ENCODE measurements at places on chromosomes 4 and X.
A peak's percentile ranks its signal among the peaks of the same experiment; 100 is the strongest.

DNA sequence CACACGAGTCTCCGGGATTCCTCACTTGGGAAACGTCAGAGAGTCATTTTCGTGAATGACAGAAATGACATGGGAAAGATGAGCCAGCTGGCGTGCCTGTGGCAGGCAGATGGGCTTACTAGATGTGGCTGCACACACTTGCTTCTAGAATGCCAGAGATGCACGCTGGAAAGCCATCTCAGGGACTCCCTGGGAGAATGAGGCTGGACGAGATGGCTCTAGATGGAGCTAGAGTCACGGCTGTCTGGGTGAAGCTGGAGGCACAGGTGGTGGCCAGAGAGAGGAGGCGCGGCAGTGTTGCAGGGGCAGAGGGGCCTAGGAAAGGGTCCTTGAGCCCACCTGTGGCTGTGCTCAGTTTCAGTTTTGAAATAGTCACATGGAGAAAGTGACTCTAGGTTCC lies 26.0 kb downstream of the TKTL1 start:
- DNase-seq, result no peak

GRCh38 chrX:13418126-13419097 lies 98.6 kb upstream of the ATXN3L start:
- DNase-seq, result peak; percentile 68

DNA sequence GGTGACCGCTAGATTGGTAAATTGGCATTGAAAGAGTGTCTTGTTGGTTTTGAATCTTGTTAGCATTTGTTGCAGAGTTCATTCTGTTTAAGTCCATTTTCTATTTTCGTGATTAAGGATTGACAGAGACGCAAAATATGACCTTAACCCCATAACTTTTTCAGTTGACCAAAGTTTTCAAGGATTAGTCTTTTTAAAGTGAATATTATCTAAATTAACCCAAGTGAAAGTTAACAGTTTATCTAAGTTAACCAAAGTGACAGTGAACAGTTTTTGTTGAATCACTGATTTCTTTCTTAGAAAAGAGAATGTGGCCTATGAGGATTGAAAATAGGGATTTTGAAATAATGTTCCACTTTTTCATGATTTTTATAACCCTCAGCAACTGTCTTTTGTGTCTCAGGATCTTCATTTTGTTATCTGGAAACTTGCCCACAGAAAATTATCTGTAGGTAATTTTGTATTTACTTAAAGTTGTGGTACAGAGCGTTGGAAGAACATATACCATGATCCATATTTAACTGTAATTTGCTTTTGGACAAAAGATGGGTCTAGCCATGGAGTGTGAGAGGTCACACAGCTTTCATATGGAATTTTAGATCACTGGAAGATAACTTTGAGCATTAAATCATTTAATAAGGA lies 3.3 kb downstream of the CPEB2 start:
- DNase-seq, result no peak

DNA sequence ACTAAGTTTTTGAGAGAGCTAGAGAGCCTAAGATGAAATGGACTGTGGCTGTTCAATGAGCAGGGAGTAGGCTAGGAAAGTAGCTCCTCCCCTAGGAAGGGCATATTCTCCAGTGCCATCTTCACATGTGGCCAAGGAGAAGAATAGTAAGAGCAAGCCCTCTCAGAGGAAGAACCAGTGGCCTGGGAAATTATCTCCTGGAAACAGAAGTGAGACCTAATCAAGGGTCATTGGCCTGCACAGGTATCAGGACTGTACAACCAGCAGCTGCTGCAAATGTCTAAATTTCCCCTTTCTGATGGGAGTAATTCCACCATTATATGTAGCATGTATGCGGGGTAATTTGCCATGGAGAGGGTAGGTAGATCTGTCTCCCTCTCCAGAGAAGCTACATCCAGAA lies 334.8 kb upstream of the RASGEF1B start:
- no peak for DNase-seq

GRCh38 chrX:154040307-154040756 lies 20.6 kb upstream of the IRAK1 start:
- peak; percentile 76 for DNase-seq

DNA sequence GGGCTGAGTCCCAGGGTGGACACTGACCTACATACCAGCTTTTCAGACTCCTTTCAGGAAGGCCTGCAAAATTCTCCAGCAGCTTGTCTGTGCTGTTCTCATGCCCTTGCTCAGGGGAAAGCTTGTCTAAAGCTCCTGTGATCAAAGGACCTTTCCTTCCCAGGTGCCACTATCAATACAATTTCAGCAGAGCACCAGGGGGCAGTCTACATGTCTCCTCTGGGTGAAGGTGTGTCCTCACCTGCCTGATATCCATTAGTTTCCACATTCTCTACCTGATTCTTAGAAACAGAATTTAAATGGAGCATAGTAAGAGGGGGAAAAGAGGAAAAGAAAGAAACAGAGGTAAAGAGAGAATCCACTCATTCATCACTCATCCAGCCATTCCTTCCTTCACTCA lies 114.2 kb downstream of the PPARGC1A start:
- no peak for DNase-seq

DNA sequence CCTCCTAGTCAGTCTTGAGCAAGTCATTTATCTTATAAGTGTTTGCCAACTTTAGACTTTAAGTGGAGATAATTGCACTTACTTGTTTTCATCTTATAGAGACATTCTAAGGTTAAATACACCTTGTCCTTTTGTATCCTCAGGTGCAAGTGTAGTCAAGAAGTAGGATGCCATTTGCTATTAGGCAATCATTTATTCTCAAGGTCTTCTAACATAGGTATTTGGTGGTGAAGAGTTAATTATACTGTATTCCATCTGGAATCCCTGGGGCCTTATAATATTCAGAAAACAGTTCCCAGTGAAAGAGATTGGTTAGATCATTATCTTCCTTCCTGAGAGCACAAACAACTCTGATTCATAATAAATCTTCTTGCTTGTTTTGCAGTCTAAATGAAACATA lies 23.7 kb downstream of the SULT1E1 start:
- no peak for DNase-seq

GRCh38 chr4:10958226-10958856 lies 273.8 kb upstream of the CLNK start:
- DNase-seq, result no peak

DNA sequence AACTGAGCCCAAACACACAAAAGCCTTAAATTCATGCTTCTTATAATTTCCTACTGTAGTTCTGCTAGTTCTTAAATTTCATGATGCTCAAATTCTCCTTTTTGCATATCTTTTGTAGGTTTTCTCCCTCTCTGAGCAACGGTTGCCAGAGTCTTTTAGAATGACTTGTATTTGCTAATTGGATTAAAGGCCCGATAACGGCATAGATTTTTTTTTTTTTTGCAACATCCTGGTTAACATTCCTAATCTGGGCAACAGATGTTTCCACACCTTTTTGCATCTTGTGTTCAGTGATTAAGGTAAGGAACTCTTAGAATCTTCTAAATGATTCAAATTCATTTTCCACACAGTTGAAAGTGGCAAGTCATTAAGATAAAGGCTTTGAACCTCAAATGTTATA lies 66.3 kb upstream of the ADGRG2 start:
- DNase-seq, result no peak

DNA sequence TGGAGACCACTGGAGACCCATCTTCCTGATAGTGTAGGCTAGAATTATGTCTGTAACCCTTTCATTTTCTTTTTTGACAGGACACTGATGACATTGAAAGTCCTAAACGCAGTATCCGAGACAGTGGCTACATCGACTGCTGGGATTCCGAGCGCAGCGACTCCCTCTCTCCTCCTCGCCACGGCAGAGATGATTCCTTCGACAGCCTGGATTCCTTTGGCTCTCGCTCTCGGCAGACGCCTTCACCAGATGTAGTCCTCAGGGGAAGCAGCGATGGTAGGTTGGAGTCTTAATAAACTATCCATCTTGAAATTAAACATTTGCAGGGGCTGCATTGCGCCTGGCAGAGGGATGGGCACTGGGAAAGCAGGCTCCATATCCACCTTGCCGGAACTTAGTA lies 75.4 kb downstream of the LIMCH1 start:
- no peak for DNase-seq

- no peak for DNase-seq
These were observed 11.3 kb downstream of the UCHL1 start for GRCh38 chr4:41267997-41268396.

- DNase-seq, result peak; percentile 74
These were observed 20.7 kb upstream of the CSN1S1 start for GRCh38 chr4:69910016-69910782.

- DNase-seq, result no peak
These were observed 8.7 kb downstream of the PDE6B start for GRCh38 chr4:633976-634598.

- no peak for DNase-seq
These were observed 65.2 kb downstream of the FAM13A start for GRCh38 chr4:88991746-88992145.

All from fibroblast of upper back skin (primary cell).